ENCODE measurements at places on chromosomes 3 and 15.

DNA sequence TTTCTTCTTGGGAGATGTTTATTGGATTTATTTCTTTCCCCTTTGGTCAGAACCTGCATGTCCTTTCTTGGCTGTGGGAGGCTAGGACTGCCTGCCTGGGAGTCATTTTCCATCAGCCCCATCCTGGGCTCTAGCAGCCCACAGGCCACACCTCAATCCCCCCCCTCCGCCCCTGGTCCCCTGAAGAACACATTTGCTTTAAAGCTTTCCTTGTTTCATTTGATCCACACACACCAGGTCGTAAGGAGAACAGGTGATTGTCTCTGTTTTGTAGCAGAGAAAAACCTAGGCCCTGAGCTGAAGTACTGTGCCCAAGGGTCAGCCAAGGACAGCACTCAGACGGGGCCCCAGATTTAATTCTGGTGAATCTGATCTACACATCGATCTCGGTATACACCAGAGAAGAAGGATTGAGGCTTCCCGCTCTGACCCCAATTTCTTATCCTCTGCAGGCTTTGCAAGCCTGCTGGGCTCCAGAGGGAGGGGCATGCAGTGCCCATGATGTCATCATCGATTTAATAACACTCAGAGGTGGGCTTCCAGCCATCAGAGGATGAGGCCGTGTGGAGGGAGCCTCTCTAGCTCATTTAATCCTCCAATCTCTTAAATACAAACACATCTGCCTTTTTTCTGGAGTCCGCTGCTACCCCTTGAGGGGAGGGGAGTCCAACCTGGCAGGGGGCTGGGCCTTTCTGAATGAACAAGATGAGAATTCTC, 1.7 kb upstream of the CLN6 start:
- peak; percentile 5 for DNase-seq

DNA sequence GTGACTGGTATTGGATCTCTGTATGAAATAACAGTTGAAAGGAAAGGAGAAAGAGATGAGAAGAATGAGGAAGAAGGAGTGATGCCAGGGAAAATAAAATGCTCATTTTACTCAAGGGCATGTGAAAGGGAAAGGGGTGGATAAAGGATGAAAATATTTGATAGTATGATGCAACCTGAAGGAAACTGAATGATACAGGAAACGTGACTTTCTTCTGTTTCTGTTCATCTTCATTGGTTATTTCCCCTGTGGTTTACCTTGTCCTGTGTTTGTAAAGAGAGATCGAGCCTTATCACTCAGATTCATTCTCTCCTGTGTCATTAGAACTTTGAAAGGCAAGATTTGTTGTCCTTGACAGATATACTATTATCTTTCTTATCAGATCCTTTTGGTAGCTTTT, 243.6 kb upstream of the SLITRK3 start:
- DNase-seq, result no peak

GRCh38 chr3:28949580-28949979, 331.3 kb upstream of the RBMS3 start:
- no peak for DNase-seq

DNA sequence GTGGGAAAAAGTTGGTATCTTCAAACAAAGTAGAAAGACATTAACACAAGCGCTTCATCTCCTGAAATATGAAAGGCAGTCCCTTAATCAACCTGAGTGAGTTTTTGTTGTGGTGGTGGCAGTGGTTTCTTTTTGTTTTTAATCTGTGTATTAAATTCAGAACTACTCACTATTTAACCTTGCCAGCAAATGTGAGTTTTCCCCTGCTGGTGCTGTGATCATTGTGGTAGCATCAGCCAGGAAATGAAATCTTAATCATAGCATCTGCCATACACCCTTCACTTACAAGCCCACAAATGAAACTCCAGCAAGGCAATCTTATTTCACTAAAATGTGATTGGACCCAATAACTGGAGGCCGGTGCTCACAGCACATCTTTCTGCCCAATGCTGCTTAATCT, 229.7 kb downstream of the SHOX2 start:
- no peak for DNase-seq

DNA sequence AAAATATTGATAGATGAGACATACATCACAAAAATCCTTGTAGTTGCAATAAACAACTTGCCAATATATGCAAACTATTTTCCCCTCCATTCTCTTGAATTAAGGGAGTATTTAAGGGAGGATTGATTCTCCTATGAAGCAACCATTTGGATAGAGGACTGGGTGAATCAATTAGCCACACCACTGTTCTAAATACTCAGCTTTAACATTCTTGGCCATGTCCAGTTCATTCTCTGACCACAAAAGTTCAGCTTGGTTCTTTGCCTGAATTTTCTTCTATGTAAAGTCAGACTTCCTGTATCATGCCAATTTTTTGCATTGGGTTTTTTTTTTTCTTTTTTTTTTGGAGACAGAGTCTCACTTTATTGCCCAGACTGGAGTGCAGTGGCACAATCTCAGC, 15.8 kb upstream of the SEC11A start:
- no peak for DNase-seq

GRCh38 chr3:157132936-157133335, 27.0 kb downstream of the CCNL1 start:
- DNase-seq, result no peak

DNA sequence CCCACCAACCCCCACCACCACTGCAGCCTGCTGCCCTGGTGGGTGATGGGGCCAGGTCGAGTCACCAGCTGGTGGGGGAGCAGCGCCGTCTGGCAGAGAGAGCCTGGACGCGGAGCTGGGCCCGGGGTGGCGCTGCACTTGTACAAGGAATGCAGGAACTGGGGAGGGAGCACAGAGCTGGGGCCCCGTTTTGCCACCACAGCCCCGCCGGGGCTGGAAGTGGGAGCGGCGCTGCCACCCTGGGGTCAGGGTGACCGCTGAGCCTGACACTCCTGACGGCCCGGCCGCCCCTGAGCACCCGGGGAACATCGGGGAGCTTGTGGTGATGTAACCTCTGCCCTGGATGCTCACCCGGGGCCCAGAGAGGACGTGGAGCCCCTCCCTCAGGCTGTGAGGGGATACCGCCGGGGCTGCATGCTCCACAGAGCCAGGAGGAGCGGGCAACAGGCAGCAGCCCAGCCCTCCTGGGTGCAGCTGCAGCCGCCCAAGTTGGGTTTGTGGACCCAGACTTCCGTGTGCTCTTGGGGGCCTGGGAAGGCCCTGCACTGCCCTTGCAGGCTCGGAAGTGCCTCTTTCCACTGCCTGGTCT, 32.6 kb upstream of the IREB2 start:
- DNase-seq, result no peak

DNA sequence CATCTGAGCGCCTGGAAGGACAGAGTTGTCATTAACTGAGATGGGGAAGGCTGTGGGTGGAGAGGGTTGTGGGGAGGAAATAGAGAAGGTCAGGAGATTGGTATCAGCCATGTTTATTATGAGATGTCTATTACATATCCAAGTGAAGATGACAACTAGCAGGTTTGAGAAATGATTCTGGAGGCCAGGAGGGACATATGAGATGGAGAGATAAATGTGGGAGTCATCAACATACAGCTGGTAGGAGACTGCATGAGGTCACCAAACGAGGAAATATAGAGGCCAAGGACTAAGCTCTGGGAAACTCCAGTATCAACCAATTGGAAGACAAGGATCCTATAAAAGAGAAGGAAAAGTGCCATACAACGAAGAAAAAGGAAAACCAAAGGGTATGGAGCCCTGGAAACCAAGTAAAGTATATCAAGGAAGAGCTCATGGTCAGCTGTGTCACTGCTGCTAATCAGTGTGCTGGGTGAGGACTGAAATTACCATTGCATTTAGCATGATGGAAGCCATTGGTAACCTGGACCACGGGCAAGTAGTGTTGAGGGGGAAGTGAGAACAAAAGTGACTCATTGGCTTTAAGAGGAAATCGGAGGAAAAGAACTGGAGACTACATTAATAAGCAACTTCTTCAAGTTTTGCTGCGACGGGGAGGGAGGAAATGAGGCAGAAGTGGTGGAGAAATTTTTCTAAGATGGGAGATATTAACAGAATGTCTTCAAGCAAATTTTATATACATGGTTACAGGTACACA, 14.0 kb upstream of the UACA start:
- DNase-seq, result no peak

- no peak for DNase-seq
These were observed 20.3 kb downstream of the SHOX2 start for GRCh38 chr3:158085931-158086330.

All from activated T-cell treated with anti-CD3 and anti-CD28 coated beads, Interleukin-2, amount 50 U/mL, for 1 hour (primary cell).